ENCODE measurements at places on chromosomes 3 and 15.

DNA sequence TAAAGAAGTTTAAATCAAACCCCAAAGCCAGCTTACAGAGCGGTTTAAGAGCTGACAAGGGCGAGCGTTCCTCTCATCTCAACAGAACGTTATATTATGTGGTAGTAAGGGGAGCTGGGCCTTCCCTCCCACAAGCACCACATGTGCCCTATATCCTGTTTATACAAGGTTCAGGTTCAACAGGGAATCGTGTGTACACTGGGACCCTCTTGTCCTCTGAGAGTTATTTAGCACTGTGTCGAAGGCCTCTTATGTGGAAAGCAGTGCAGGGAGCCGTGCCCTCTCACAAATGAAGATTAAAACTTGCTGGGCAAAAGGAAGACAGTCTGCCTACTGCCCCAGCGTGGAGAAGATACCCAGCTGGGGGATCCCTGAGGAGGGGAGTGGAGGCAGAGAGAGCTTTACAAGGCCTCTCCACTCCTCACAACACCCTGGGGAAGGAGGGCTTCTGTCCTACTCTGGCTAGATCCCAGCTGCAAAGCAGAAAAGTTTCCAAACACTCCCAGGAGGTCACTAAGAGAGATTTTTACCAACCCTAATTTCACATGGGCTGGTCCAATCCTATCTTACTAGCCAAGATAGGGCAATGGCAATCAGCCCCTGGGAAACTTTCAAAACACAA, 2.9 kb downstream of the TLE3 start:
- DNase-seq: no peak

DNA sequence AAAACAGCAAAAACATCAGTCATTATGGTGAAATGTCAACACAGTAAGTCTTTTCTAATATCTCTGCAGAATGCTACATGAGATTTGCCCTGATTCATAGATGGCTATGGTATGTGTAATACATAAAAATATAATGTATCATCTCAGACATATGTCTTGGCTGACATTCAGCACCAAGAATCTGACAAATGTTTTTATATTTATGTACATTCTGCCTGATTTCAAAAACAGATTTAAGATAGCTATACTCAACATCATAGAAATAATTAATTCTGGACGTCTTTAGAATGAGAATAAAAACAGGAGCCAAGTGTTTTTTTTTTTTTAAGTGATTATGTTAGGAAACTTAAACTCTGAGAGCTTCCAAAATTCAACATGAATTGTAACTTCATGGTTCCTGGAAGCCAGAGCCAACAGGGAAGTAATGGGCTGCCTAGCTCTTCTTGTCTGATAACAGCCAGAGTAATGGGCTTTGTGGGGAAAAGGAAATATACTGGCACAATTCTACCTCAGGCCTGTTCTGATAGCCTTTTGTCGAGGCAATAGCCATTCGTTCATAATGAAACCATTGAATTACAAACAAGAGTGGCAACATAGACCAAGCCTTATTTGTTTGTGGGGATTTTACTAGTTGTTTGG, 184.4 kb downstream of the VGLL4 start:
- DNase-seq: no peak

DNA sequence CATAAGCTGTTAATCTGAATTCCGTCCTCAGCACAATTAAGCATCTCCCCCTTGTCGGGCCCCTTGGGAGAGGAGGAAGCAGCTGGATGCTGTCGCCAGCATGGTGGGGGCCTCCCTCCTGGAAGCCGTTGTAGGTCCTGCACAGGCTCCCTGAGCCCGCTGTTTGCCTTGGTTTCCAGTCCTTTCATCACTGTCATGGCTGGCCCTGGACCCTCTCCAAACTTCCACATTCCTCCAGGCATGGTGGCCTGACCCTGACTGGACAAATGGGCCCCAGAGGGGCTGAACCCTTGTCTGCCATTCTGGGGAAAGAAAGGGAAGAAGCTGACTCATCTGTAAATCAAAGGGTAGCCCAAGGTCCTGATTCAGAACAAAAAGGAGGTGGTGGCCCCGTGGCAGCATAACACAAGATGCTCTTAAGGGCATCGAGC, 300.5 kb upstream of the LRRFIP2 start:
- DNase-seq: no peak

DNA sequence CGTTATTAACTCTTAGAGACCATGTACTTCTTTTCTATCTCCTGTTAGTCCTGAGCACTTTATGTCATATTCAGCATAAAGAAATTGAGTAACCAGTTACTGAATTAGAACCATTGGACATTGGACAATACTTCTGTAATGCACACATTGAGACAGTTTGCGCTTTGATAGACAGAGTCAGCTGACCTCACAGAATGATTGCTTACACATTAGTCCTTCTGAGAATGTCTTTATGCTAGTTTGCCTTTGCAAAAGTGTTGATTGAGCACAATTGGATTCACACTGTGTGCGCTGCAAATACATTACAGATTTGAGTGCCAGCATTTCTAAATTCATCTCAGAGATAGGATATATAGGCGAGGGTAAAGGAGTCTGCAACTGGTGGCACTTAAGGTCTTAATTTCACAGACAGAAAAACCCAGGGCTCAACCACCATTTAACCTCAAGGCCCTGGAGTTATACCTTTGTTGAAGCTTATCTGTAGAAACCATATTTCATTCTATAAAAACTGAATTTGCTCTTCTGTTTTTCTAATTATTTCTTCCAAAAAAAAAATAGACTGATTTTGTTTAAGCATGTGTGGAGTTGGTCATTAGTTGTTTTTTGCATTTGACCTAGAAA, 3.8 kb downstream of the SERPINI1 start:
- no peak for DNase-seq

GRCh38 chr3:161548301-161548700, 51.7 kb downstream of the OTOL1 start:
- no peak for DNase-seq

- no peak for DNase-seq
Measured at GRCh38 chr3:134590766-134591165, 60.1 kb downstream of the KY start.

DNA sequence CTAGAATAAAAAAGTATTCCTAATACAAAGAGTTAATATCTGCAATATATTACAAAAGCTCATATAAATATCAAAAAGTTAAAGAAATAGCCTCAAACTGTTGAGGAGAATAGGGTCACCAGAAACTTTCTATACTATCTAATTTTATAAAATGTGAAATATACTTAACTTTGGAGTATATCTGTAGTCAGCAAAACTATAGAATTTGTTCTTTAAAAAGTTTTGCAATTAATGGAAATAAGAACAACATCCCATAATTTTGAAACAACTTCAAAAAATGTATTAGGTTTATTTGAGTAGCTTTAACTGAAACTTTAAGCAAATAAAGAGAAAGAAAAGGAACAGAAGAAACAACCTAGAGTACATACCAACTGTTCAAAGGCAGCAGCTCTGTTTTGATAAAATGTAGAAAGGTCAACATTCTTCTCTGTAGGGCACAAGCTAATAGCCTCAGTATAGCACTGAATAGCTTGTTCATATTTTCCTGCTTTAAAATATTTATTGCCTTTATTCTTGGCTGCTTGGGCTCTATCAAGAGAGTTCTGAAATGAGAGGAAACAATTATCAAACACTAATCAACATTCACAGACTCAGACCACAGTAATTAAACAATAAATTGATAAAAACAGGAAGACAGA, 14.3 kb downstream of the TOMM70 start:
- DNase-seq: no peak

GRCh38 chr3:11607816-11608215, 35.9 kb downstream of the VGLL4 start:
- no peak for DNase-seq

DNA sequence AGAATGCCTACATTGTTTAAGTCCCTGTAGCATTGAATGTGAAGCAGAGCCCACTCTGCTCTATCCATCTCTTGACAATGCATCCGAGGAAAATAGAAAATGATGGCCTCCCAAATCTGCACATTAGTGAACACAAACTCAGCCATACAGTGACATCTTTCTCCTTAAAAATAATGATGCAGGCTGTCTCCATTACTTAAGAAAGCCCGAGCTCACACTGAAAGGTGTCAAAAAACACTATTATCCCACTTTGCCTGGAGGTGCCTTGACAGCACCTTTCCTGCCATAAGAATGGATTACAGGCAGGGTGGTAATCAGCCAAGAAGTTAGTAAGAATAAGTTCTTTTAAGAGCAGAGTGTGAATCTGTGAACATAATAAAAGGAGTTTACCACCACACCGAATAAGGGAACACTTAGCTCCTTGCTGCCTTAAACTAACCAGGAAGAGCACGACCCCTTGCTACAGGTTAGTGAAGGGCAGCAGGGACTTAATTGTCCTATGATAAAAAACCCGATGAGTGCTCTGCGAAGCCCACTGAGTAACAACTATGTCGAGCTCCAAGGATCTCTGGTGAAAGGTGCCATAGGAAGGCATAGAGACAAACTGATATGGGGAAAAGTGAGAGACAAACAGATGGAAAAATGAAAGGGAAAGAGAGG, 123.2 kb upstream of the TUSC7 start:
- DNase-seq: no peak
